ENCODE measurements at places on chromosomes 7 and 10.

- no peak for DNase-seq
These were observed 9.7 kb downstream of the RTKN2 start for GRCh38 chr10:62258926-62259325.

- DNase-seq = no peak
These were observed 59.8 kb downstream of the RAMP3 start for GRCh38 chr7:45217358-45217757.

DNA sequence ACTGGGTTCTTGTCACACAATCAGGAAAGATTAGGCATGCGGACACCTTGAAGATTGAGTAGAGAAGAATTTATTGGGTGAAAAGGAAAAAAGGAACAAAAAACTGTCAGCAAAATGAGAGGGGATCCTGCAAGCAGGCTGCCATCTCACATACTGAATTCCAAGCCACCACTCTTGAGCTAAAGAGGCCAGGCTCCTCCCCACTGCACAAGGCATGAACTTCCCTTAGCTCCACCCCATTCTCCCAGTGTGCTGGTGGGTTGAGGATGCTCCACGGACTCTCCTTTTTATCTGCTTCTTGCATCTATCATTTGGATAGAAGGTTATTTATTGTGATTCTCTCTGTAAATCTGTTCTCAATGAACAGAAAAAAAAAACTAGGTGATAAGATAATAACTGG is 79.6 kb downstream of the ANKRD7 start:
- no peak for DNase-seq

GRCh38 chr7:128165927-128166420 is 75.1 kb upstream of the LEP start:
- no peak for DNase-seq

DNA sequence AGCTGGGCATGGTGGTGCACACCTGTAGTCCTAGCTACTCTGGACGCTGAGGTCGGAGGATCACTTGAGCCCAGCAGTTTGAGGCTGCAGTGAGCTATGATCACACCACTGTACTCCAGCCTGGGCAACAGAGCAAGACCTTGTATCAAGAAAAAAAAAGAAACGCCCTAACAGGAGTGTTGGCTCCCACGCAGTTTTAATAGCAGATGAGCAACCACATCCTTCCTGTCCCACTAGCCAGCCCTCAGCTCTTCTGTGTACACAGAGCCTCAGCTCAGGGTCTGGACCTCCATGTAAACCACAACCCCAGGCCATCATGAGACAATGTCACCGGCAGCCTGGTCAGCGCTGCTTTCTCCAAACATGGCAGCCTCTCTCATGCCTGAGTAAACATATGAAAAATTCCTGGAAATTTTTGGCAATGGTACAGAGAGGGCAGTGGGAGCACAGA is 108.2 kb downstream of the PIP4K2A start:
- no peak for DNase-seq

- no peak for DNase-seq
These were observed 292.9 kb downstream of the FZD1 start for GRCh38 chr7:91556956-91557650.

- DNase-seq = no peak
These were observed 61.3 kb downstream of the RAPGEF5 start for GRCh38 chr7:22295402-22296264.

DNA sequence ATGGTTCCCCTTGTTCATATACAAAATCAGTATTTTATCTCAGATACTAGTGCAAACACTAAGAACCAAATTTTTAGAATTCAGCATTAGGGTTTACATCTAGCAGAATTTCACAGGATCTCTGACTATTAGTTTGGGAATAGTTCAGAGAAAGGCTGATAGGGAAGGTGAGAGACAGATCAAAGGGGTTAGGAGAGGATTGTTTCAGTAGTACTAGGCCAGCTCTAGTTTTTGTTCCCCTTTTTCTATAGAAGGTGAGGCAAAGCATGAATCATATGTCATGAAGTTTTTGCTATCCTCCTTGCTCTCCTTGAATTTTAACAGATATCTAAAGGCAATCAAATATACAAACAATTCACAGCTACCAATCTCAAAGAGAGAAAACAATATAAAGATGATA is 26.1 kb upstream of the CTNNA3 start:
- DNase-seq = no peak

- no peak for DNase-seq
These were observed 148.5 kb downstream of the PPP1R17 start for GRCh38 chr7:31835471-31835870.

Measured in stimulated activated CD8-positive, alpha-beta memory T cell treated with anti-CD3 and anti-CD28 coated beads, Interleukin-15, amount 100 ng/mL, for 4 hours (primary cell).